Suppressor macrophage treated with lipopolysaccharide for 1 hour (primary cell): ENCODE measurements at places on chromosomes 7 and 10.

- no peak for DNase-seq
Observed at GRCh38 chr7:96014617-96015016, 242.3 kb downstream of the DYNC1I1 start.

DNA sequence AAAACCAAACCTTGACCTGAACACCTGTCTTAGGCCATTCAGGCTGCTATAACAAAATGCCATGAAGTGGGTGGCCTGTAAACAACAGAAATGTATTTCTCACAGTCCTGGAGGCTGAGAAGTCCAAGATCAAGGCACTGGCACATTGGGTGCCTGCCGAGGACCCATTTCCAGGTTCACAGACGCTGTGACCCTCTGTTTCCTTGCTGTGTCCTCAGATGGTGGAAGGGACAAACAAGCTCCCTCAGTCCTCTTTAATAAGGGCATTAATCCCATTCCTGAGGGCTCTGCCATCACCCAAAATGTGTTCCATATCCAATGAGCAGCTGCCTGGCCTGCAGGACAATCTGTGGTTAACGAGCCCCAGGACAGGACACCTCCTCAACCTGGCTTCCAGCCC is 67.6 kb downstream of the ITGB1 start:
- DNase-seq: no peak

DNA sequence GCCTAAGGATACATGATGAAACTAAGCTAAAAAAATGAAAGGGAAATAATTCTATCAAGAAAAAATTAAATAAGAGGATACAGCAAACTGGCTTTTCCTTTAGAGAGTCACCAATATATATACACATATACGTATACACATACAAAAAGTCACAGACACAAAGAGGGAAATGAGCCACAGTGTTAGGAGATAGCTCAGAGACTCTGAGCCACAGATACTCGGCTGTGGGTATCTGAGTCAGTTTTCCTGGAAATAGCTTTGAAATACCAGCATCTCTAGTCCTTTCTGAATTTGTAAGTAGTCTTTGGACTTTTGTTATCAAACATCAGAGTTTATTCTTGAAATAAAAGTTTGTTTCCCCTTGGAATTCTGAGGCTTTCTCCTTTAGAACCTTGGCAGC is 111.8 kb downstream of the TBXAS1 start:
- no peak for DNase-seq

DNA sequence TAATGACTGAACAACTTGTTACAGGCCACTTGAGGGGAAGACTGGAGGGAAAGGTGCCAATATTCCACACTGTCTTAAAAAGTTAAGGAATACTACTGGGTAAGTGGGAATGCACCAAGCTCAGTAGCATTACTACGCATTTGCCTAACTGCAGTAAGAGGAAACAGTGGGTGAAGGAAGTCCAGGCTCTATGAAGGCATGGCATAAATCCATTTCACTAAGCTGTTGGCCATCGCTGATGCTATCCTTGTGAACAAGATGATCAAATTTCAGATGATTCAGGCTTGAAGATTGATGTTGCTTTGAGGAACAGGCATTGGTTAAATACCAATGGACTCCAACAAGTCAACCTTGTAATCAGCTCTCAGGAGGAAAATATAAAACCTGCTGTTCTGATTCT is 44.2 kb upstream of the TES start:
- peak; percentile 86 for DNase-seq

- DNase-seq: no peak
Observed at GRCh38 chr10:11602358-11602757, 9.1 kb downstream of the USP6NL start.

DNA sequence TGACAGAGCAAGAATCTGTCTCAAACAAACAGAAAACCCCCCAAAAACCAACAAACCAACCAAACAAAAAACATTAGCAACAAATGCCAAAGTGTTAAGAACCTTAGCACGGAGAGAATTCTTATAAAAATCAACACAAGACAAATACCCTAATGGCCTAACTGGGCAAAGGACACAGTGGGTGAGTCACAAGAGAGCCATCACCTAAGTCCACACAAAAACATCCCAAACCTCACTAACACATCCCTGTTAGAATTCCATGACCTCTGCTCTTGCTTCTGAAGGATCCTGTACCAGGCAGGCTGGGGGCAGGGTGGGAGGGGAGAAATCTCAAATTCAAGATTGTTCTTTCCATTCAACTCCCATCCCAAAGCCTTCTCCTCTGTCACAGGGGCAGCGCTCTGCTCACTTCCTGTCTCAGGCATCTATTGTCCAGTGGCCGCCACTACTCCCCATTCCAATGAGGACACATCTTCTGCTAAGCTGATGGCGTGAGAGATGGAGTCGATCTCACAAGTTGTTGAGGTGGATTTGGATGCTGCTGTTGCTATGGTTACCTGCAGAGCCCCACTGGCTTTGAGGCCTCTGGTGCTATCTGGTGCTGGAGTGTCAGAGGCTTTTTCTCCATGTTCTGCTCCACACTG is 9.2 kb downstream of the IL15RA start:
- DNase-seq: no peak

- DNase-seq: peak; percentile 65
Observed at GRCh38 chr7:107506674-107507339, 37.0 kb downstream of the GPR22 start.

GRCh38 chr10:13670311-13670710 is 83.5 kb downstream of the PRPF18 start:
- DNase-seq: no peak

- no peak for DNase-seq
Observed at GRCh38 chr7:129101746-129102145, 42.8 kb upstream of the TSPAN33 start.

DNA sequence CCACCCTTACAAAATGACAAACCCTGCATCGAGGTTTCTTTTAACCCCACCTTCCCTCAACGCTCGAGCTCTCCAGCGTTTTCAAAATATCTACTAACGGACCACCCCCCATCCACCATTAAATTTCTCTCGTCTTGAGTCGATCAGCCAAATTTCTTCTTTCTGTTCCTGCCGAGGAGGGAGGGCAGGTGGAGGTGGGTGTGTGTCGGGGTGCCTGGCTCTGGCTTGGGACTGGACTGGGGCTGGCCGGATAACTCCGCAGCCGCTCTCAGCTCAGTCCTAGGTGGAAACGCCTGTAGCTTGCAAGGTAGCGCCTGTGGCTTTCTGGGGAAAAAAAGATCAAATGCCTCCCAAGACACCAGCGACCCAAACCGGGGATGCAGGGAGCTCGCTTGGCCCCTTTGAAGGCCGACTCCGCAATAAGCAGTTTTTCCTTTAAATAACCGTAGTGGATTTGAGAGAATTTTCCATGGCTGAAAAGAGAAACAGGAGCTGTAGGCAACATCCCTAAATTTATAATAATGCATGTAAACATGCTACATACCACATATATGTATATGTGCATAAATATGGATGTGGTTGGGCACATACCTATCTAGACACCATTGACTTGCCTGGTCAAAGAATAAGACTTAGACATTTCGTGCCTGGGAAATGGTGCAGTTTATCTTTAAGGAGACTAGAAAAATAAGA is 1.9 kb upstream of the TMEM178B start:
- no peak for DNase-seq

DNA sequence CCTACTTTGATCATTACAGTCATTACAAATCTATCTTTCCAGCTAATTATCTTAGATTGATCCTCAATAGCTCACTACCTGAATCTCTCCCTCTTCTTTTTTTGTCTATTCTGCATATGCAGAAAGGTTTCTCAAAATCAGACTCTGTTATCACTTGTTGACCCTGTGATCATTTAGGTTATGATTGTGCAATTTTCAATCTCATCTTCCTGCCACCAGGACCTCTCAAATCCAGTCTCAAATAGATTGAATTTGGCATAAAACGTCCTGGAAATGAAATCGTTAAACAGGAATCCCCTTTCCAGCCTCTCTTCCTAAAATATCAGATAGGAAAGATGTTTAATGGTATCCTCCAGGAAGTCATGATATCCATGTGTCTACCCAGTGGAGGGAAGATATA is 96.6 kb downstream of the ST8SIA6 start:
- no peak for DNase-seq
